Activated naive CD4-positive, alpha-beta T cell treated with anti-CD3 and anti-CD28 coated beads for 36 hours (primary cell): ENCODE measurements at places on chromosomes 4 and X. TPM values are rescaled to one million over a fixed set of nuclear protein-coding genes. Genes with fewer than 3 reads are reported as not detected.

The CXCL1 gene
- total RNA-seq = not detected

The PPP4R3C gene
- not detected for total RNA-seq

The CFAP47 gene
- not detected for total RNA-seq

The KIF4A gene
- total RNA-seq = 27.1 TPM

The RPA4 gene
- 0.38 TPM for total RNA-seq

The SMARCA5 gene
- total RNA-seq = 63.5 TPM
